ENCODE measurements at places on chromosomes 2 and 18.
A peak's percentile ranks its signal among the peaks of the same experiment; 100 is the strongest.

- DNase-seq = no peak
Measured at GRCh38 chr2:191713837-191714236, 35.9 kb downstream of the NABP1 start.

DNA sequence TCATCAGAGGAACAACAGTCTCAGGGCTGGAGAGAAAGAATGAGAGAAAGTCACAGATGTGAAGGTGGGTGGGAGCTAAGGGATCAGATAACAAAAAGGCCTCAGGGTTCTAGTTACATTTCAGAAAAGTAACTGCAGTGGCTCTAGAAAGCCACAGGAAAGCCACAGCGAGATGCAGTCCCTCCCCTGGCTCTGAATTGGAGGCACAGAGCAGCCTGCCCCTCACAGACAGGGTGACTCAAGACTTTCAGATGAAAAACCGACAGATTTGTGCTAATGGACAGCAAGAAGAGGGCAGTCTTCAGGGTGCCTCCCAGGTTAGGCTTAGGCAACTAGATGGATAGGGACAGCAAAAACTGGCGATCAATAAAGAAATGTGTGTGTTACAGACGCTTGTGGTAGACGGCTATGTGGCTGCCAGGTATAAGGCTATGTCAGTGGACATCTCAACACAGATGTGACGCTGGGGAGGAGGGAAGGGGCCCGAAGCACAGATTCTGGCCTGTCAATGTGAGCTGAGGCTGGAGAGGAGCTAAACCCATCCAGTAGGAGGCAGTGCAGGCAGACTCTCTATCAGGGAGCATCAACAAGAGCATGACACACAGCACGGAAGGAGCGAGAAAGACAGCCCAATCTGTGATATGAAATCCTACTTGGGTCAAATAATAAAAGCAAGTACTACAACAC, 26.2 kb downstream of the UNC50 start:
- DNase-seq = no peak

DNA sequence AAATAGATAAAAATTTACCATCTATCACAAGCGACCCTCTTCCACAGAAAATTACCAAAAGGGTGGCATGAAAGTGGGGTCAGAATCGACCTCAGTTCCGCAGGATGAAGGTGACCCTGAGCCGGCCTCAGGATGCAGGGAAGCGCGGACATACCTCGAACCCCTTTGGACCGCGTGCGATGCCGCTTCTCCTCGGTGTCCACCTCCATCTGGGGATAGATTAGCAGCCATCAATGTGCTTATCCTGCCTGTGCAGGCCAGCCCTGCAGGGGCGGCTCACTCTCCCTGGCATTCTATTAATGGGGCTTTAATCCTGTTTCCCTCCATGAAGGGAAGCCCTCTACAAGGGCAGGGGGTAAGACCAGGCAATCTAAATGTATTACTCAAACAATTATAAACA, 235.3 kb upstream of the PXDN start:
- no peak for DNase-seq

DNA sequence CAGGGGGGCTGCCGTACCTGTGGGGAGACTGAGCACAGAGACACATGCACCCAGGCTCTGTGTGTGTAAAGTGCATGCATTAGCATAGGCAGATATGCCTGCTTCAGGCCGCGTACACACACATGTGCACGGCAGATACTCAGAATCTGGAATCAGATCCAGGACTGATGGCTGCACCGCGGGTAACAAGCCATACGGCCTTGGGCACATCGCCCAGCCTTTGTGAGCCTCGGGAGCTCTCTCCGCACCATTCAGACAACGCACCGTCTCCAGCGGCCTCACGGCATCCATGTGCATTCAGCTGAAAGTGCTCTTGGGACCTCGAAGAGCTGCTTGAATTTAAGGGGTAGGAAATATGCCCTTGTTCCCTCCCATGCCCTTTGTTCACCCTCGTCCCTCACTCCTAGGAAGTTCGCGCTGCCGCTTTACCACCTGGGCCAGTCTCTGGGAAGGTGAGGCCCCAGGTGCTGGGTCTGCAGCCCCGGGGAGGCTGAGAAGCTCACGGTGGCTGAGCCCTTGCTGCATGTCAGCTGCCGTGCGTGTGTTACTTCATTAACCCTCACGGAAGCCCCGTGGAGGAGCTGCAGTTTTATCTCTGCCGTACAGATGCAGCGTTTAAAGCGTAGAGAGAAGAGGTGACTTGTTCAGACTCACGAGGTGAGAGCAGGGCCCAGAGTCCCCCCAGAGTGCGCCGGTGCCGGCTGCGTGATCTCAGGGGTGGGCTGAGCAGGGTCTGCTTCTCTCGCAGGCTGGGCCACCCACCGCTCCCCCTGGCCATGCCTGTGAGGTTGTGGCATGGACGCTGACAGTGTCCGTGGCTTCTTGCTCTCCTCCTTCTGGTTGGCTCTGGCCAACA, 377.7 kb upstream of the MYT1L start:
- DNase-seq = no peak

DNA sequence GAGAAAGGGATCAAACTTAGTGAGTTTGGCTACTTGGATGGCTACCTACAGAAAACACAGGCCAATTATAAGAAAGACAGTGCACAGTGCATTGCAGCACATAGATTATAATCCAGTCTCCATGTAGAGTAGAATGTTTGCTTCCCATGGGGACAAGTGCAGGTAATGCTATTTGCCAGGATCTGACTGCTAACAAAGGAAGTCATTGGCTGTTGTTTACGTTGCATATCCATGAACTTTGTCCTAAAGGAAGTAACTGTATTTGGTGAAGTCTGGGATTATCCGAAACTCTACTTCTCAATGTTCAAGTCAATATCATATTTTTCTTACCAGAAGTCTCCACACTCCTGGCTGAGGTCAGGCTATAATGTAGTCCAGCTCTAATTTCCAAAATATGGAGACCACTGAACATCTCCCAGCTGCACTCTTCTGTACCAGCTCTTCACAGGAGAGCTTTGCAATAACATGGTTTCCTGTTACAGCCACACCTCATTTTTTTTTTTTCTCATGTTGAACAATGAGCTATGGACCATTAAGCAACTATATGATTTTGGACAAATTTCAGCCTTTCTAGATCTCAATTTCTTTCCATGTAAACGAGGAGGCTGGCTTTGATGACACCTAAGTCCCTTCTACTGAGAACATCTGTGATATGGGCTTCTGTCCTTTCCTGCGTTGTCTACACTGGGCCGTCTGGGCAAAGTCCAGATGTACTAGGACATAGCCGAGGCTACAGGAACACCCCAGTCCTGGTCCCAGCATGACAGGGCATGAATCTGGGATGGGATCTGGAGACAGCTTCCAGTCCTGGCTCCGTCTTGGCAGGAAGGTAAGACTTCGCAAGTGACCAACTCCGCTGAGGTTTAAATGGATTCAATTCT, 154.8 kb downstream of the LAMA1 start:
- no peak for DNase-seq

DNA sequence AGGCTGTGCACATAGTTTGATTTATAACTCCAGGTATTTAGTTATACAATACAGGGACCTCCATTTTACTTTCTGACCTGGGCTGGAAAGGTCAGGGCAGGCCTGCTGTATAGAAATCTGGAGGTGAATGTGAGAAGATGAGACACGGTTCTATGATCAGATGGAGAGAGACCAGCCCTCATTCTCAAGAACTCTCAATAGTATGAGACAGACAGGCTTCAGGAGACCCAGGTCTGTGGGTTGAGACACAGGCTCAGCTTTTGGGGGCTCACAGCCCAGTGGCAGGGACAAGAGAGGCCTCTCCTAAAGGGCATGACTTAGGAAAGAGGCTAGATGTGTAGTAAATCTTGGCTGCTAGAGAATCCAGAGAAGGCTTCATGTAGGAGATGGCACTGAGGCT, 719 bp upstream of the ATP6V1B1 start:
- DNase-seq = no peak

DNA sequence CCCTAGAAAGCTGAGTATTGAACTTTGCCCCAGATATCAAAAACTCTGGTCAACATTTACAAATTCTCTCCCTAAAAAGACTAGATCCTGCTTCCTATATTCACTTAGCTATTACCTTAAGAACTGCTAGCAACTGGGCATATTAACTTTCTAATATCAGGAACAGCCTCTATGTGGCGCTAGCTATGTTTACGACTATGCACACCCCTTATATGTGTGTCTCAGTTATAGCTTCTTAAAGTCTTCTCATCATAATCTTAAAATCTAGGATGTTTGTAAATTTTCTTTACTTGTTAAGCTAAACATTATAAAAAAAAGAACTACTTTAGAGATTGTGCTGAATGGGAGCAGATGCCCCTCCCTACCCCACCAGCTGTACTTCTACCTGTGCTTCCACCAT, 1.7 kb upstream of the STAMBP start:
- peak; percentile 18 for DNase-seq

GRCh38 chr2:183010112-183010511, 28.1 kb downstream of the NCKAP1 start:
- DNase-seq = no peak

DNA sequence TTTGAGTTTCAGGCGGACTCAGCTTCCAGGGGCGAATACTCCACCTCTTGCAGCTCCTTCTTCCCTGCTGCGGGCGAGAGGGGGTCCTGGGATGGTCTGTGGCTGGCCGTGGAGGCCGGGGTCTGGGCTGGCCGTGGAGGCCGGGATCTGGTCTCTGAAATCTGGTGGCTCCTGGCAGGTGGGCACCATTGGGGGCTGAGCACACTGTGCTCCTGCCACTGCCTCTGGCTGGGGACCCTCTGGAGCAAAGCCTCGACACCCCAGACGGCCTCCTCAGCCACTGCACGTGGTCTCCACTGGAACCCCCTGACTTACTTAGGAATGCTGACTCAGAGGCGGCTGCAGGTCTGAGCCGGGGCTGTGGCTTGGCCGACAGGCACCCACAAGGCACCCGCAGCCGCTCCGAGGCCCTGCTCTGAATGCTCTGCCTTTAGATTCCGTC, 100.1 kb upstream of the ALKAL2 start:
- no peak for DNase-seq

DNA sequence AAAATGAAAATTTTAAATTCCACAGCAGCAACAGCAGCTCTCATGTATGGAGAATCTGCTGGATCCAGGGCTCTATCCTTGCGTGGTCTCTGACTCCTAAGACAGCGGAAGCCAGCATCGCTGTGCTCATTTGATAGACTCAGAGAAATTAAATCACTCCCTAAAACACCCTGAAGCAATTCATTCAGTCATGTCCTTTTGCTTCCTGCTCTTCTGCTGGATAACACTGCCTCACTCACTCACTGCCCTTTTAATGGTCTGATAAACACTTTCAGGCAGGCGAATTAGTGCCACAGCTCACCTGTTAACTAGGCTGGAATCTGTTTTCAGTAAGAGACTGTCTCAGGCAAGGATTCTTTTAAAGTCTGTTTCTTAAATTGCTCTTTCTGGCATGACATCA, 10.0 kb downstream of the WIPF1 start:
- no peak for DNase-seq

DNA sequence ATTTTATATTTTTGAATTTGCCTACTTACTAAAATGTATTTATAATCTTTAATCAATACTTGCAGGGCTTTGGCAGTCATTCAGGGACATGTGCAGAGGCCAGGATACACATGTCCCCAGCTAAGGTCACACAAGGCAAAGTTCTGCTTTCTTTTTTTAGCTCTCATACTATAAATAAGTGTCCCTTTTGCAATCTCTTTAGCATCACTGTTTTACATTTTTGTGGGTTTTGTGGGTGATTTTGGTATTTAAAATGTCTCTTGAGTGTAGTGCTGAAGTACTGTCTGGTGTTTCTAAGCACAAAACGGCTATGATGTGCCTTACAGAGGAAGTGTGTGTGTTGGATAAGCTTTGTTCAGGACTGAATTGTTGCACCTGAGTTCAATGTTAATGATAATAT, 309.0 kb upstream of the GULP1 start:
- DNase-seq = no peak
